A549 treated with GW870086 at 1 μM for 4 hours (cell line): ENCODE measurements at places on chromosomes 5 and 9. TPM values are rescaled to one million over a fixed set of nuclear protein-coding genes. Genes with fewer than 3 reads are reported as not detected.

Gene NTNG2
- total RNA-seq, result 0.93 to 2.6 TPM (median 1.5 TPM) in 5 replicates

Gene IFNA4
- total RNA-seq, result not detected in 5 replicates

Gene CARD19
- 43.5 to 69.5 TPM (median 64.7 TPM) in 5 replicates for total RNA-seq

Gene SLC25A51
- 17.6 to 21.0 TPM (median 20.1 TPM) in 5 replicates for total RNA-seq

Gene PTPRD
- total RNA-seq, result 0.10 to 0.25 TPM (median 0.16 TPM) in 5 replicates

Gene MCC
- 0.19 to 0.33 TPM (median 0.20 TPM) in 5 replicates for total RNA-seq

Gene PAEP
- total RNA-seq, result 0.41 to 0.47 TPM (median 0.45 TPM) in 4 of 5 replicates, not detected in the other

Gene TNC
- total RNA-seq, result 0.59 to 1.1 TPM (median 0.61 TPM) in 5 replicates

Gene SPINK6
- 0.49 to 0.87 TPM (median 0.64 TPM) in 3 of 5 replicates, not detected in the others for total RNA-seq
